NCI-H1694 treated with DMSO at 0.1 percent for 48 hours (cell line): ENCODE measurements at places on chromosomes 2 and 18.

DNA sequence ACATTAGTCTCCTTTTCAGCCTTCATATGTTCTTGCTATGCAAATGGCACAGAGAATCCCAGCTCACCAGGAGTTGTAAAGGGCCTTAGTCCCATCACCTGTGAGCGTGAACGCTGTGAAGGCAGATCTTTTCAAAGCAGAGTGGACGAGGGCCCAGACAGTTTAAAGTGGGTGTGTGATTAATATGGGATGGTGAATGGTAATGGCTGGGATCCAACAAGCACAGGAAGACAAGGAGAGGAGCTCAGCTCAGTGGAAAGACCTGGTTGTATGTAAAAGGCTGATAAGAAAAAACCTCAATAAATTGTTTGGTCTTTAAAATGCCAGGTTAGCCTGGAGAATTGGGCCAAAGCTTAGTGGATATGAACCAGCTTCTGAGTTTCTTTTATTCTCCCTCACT, 326.2 kb downstream of the NYAP2 start:
- no peak for DNase-seq

DNA sequence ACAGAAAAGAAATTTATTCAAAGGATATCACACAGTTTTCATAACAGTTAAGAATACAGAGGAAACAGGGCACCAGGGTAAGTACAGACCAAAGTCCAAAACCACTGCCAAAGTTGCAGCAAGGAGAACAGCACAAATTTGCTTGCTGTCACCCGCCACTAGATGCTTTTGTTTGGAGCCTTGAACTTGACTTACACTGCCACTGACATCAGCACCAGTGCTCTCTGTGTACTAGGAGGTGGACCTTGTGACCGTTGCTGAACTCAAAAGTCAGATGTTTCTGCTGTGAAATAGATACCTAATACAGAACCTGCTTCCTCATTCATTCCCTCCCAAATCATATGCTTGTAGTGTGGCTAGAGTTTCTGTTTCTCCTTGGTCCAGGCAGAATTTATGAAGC, 578.3 kb upstream of the TMEFF2 start:
- DNase-seq, result no peak

- DNase-seq, result no peak
Measured at GRCh38 chr2:14358339-14358738, 274.2 kb upstream of the LRATD1 start.

- no peak for DNase-seq
Measured at GRCh38 chr18:43060020-43060419, 55.5 kb downstream of the RIT2 start.

DNA sequence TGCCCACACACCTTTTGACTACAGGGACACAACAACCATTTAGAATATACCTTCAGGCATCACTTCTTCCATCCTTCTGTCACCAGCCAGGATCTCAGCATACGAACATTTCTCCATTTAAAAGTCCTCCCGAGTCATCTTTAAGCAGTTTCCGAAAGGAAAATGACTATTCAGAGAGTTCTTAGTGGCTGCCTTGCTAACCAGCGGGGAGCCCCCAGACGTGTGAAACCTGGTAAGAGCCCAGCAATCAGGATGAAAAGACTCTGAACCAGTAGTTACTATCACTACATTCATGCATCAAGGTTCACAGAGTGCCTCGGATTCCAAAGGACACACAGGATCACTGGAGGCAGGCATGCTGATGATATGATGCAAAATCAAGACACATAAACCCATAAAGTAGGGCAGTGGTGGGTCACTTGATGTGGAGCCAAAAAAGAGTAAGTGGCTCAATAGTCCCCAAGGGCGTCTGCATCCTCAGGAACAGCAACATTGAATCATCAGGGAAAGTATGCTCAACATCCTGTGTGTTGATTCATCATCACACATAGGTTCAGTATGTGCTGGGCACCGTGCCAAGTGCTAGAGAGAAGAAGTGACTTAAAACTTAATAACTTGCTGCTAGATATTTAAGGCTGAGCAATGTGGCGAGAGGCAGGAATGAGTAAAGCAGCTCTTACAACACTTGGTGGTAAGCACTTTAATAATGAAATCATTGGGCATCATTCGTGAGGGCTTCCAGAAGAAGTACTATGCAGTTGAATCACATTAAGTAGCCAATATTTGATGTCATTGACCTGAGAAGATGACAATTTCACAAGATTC, 4.4 kb downstream of the CCL20 start:
- DNase-seq, result no peak

DNA sequence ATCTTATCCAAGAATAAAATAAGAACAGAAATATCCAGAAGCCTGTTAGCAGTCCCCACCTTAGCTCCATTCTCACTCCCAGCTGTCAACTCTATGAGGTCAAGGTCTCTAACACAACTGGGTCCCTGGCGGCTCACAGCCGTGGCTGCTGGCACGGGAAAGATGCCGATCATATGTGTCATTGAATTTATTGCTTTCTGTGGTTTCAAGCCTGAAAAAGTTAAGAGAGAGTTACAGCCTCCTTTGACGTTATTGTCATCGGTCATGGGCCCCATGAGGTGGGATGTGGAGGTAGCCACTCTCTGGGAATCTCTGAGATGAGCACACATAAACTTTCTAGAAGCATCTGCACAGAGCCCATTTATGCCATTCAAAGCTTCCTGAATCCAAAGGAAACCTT, 28.7 kb upstream of the CABLES1 start:
- no peak for DNase-seq

DNA sequence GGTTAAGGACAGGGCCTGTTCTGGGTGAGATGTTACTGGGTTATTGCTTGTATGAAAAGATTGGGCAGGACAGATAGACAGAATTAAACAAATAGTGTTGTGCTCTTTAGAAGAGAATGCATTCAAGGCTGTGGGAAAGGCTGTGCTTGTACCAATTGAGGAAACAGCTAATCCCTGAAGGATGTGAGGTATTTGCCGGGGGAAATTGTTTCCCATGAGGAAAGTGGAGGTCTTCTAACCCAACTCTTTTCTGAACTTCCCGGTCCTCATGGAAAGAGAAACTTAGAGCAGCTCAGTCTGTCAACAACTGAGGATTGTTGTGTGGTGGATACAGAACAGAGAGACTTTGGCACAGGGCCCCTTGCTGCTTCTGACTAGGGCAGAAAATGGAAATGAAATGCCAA, 9.5 kb downstream of the SLC1A4 start:
- no peak for DNase-seq

DNA sequence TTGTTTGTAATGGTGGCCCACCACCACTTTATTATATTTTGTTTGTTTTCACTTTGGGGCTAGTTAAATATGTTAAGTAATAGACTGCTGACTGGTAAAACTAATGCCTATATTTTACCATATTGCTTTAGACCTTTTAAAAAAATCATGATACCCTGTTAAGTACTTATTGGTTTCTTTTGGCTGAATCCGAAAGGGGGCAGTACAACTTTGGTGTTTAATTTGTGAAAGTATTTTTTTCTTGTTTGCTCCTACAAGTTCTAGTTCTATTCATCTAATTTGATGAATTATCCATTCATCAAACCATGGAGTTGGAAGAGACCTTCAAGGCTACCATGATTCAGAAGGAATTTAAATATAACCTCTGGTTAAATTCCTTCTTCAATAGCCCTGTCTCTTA, 147.0 kb downstream of the MBD5 start:
- no peak for DNase-seq

DNA sequence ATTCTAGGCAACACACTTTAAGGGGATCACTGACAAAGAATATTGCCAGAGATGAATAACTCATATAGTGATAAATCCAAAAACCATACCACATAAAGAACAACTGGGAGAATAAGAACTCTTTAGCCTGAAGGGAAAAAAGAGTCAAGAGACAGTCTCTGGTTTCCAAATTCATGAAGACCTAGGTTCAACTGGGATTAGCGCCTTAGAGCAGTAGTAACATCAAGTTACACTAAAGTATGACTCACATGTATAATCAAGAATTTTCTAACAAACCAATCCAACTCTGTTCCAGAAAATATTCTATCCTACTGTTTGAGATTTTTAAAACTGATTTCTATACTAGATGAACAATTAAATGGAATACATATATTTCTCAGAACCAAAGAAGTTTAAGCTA, 93.8 kb downstream of the USP34 start:
- DNase-seq, result no peak

- no peak for DNase-seq
Measured at GRCh38 chr2:234861841-234862735, 89.7 kb upstream of the SH3BP4 start.
